ENCODE measurements at places on chromosomes 4 and X. TPM values are rescaled to one million over a fixed set of nuclear protein-coding genes. Genes with fewer than 3 reads are reported as not detected.

The HSFX4 gene
- not detected for total RNA-seq

The SLC9B1 gene
- not detected for total RNA-seq

The TEX11 gene
- total RNA-seq: not detected

The FGFR3 gene
- 0.84 TPM for total RNA-seq

The MAGEA2 gene
- not detected for total RNA-seq

The FAM193A gene
- total RNA-seq: 11.1 TPM

The MAGEC1 gene
- total RNA-seq: not detected

The TMPRSS11B gene
- total RNA-seq: not detected

The IL13RA2 gene
- total RNA-seq: not detected

The PTPN13 gene
- 15.5 TPM for total RNA-seq

The FGA gene
- total RNA-seq: not detected

The JADE3 gene
- total RNA-seq: 1.6 TPM

The CT47B1 gene
- total RNA-seq: not detected

The GUCY1A1 gene
- 0.89 TPM for total RNA-seq

The TMPRSS11E gene
- total RNA-seq: not detected

The SPACA5B gene
- not detected for total RNA-seq

The FOXP3 gene
- total RNA-seq: 0.15 TPM

The ATP1B4 gene
- not detected for total RNA-seq

The RBM10 gene
- total RNA-seq: 54.7 TPM

The FOXO4 gene
- 2.9 TPM for total RNA-seq

The AADAT gene
- total RNA-seq: 8.5 TPM

The SLITRK2 gene
- total RNA-seq: under 0.01 TPM

The HSFX1 gene
- total RNA-seq: not detected

The DCAF4L1 gene
- not detected for total RNA-seq

The PGAM4 gene
- total RNA-seq: not detected

The IRF2 gene
- 15.1 TPM for total RNA-seq

The GATA1 gene
- total RNA-seq: not detected

The KCND1 gene
- 1.3 TPM for total RNA-seq

The DDIT4L gene
- total RNA-seq: 1.3 TPM

The N4BP2 gene
- total RNA-seq: 1.3 TPM

The CT45A1 gene
- not detected for total RNA-seq

All from bronchus fibroblast of lung (primary cell).